Lower lobe of right lung (tissue), 2 donors: ENCODE measurements at places on chromosomes 5 and 9. TPM values are rescaled to one million over a fixed set of nuclear protein-coding genes. Genes with fewer than 3 reads are reported as not detected.

- peaks cover 86% of the 10 kb centered on the region for H3K27me3 ChIP-seq
- H3K4me1 ChIP-seq: peaks cover 10% of the 10 kb centered on the region
- H3K27ac ChIP-seq: no peak overlapping the region
Observed at GRCh38 chr5:174732036-174733020, 7.9 kb downstream of the MSX2 start.

DNA sequence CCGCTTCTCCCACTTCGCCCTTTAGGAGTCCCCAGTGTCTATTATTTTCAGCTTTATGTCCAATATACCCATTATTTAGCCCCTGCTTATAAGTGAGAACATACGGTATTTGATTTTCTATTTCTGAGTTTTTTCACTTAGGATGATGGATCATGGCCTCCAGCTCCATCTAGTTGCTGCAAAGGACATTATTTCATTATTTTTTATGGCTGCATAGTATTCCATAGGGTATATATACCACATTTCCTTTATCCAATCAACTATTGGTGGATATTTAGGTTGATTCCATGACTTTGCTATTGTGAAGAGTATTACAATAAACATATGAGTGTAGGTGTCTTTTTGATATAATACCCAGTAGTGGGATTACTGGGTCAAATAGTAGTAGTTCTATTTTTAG, 162.9 kb downstream of the FER start:
- H3K27ac ChIP-seq: no peak overlapping the region
- no peaks in the 10 kb centered on the region for H3K4me1 ChIP-seq
- H3K27me3 ChIP-seq: no peaks in the 10 kb centered on the region

Gene BTNL8
- total RNA-seq: 5.3 TPM

DNA sequence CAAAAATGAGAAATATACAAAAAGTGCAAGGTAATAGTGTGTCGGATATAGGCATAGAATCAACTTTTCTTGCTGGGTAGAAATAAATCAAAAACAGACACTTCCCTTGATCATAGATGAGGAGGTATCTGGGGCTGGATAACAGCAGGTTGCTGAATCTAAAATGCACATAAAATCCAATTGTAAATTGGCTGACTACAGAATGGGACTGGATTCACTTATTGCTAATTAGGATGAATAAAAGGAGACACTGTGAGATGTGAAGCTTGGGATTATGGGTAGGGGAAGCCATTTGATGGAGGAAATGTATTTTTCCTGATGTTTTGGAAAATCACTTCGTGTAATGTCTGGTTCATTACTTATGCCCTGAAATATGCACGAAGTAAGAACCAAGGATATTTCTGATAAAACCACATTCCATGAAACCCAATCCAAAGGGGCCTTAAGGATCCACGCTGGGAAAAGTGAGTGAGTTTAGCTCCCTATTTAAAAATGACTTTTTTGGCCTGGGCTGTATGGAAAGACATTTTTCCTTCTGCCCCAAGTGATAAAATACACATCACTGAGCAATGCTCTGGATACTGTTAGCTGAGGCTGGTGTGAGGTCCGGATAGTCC, 136.1 kb downstream of the MARCHF11 start:
- H3K27me3 ChIP-seq: no peaks in the 10 kb centered on the region
- no peak overlapping the region for H3K4me3 ChIP-seq
- no peak for DNase-seq
- no peaks in the 10 kb centered on the region for H3K36me3 ChIP-seq
- H3K4me1 ChIP-seq: no peaks in the 10 kb centered on the region
- no peak overlapping the region for H3K27ac ChIP-seq

DNA sequence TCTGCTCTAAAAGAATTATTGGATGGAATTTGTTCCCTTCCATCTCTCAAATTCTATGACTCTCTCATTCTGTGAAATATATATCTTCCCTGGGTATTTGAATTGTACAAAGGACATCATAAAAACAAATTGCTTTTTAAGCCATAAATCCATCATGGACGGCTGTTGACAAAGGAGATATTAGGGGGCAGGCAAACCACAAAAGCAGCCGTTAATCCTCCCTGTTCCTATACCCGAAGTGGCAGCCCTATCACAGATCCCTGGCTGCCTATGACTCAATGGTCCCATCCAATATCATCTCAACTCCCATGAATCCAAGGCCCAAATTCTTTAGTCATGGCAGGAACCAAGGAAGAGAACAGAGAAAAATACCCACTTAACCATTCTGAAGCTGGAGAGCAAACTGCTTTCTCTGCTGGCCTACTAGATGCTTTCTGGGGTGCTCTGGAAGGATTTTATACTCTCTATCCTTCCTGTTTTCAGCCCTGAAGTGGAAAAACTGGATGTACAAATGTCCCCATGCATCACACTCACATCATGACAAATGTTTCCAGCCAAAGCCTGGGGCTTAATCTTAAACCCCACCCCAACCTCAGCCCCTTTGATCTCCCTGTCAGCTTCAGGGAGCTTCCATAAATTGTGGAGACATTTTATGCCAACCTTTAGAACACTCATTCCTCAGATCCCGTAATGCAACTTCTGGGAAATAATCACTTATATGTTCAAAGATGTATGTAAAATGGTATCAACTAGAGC, 59.5 kb downstream of the FAM114A2 start:
- no peaks in the 10 kb centered on the region for H3K36me3 ChIP-seq
- no peaks in the 10 kb centered on the region for H3K27me3 ChIP-seq
- no peak for DNase-seq
- no peak overlapping the region for H3K4me3 ChIP-seq

- H3K36me3 ChIP-seq: no peaks in the 10 kb centered on the region
- H3K27me3 ChIP-seq: no peaks in the 10 kb centered on the region
- no peak overlapping the region for H3K4me3 ChIP-seq
- peaks cover 34% of the 10 kb centered on the region for H3K4me1 ChIP-seq
- no peak overlapping the region for H3K27ac ChIP-seq
- no peak for DNase-seq
Observed at GRCh38 chr9:121636341-121636865, 15.0 kb upstream of the DAB2IP start.

Gene ARID3C
- not detected for total RNA-seq

Gene GAS1
- 17.3 TPM for total RNA-seq

GRCh38 chr9:102550266-102550665, 444.9 kb upstream of the CYLC2 start:
- no peak overlapping the region for H3K27ac ChIP-seq
- no peaks in the 10 kb centered on the region for H3K27me3 ChIP-seq
- DNase-seq: no peak
- no peaks in the 10 kb centered on the region for H3K36me3 ChIP-seq
- H3K4me3 ChIP-seq: no peak overlapping the region

DNA sequence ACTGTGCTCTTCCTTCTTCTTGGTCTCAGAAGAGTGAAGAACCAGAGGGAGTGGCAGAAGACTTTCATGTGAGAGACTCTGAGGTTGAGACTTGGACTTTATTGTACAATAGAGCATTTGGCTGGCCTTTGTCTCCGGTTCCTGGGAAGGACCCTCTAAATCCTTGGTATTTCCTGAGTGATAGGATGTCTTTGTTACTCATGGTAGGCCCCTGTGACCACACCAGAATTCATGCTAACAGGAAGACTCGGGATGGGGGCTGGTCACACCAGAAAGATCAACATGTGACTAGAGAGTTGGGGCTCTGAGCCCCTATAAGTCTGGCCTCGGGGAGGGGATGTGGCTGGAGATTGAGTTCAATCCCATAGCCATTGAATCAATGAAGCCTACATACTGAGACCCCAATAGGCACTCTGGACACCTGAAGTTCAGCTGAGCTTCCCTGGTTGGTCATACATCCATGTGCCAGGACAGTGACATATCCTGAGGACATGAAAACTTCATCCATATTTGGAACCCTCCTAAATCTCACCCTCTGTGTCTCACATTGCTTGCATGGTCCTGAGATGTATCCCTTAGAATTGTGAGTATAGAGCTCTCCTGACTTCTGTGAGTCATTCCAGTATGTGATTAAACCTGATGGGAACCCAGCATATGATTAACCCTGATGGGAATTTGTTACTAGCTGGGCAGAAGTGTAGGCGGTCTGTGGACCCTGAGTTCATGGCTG, 201.7 kb downstream of the GADD45G start:
- H3K4me1 ChIP-seq: peaks cover 14% of the 10 kb centered on the region
- H3K36me3 ChIP-seq: no peaks in the 10 kb centered on the region
- DNase-seq: no peak
- H3K27me3 ChIP-seq: no peaks in the 10 kb centered on the region
- no peak overlapping the region for H3K27ac ChIP-seq

Gene LCN15
- total RNA-seq: not detected
